Activated T-cell treated with anti-CD3 and anti-CD28 coated beads, Interleukin-2, amount 50 U/mL, for 72 hours (primary cell): ENCODE measurements at places on chromosomes 11 and 22. TPM values are rescaled to one million over a fixed set of nuclear protein-coding genes. Genes with fewer than 3 reads are reported as not detected.

GRCh38 chr11:63543711-63544110 is 7.1 kb downstream of the PLAAT4 start:
- H3K27ac ChIP-seq, result peak overlapping the region; percentile 58
- DNase-seq, result no peak
- no peaks in the 10 kb centered on the region for H3K27me3 ChIP-seq

Gene MS4A3
- total RNA-seq, result not detected

DNA sequence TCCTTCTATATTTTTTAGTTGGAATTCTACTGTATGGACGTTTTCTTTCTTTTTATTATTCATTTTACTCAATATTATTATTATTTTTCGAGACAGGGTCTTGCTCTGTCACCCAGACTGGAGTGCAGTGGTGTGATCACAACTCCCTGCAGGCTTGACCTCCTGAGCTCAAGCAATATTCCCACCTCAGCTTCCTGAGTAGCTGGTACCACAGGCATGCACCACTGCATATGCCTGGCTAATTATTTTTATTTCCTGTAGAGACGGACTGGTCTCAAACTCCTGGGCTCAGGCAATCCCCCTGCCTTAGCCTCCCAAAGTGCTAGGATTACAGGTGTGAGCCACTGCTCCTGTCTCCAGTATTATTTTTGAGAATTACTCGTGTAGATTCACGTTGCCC is 34.0 kb upstream of the CCDC134 start:
- H3K36me3 ChIP-seq, result no peaks in the 10 kb centered on the region
- H3K4me3 ChIP-seq, result no peak overlapping the region
- H3K4me1 ChIP-seq, result peaks cover 18% of the 10 kb centered on the region

Gene OR4A16
- not detected for total RNA-seq

- no peak for DNase-seq
- H3K36me3 ChIP-seq, result no peaks in the 10 kb centered on the region
- no peak within 1 kb of the TSS for H3K27ac ChIP-seq
- H3K4me1 ChIP-seq, result peaks cover 7% of the 10 kb centered on the region
- H3K4me3 ChIP-seq, result peak within 1 kb of the TSS; percentile 66
These were observed 118.6 kb downstream of the HIPK3 start for GRCh38 chr11:33375688-33376311.

DNA sequence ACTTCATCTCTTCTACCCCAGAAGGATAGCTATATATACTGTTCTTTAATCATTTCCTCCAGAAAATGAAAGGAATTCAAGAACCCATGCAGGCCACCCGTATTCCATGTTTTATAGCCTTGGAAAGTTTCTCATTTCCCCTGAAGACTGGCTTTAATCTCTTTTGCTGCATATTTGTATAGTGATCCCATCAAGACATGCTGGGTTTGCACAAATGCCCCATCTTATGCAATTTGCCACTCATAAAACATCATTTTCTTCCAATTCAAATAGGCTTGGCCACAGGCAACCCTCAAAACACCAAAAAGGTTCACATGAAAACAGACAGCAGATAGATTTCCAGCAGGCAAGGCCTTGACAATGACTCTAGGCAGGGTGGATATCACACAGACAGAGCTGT is 28.3 kb upstream of the APOA1 start:
- no peaks in the 10 kb centered on the region for H3K27me3 ChIP-seq
- peaks cover 18% of the 10 kb centered on the region for H3K4me1 ChIP-seq
- DNase-seq, result no peak
- no peak overlapping the region for H3K4me3 ChIP-seq
- peaks cover 7% of the 10 kb centered on the region for H3K36me3 ChIP-seq

GRCh38 chr11:60098508-60098907 is 10.0 kb downstream of the MS4A2 start:
- peaks cover 7% of the 10 kb centered on the region for H3K4me1 ChIP-seq
- no peak for DNase-seq
- peak overlapping the region; percentile 29 for H3K27ac ChIP-seq
- H3K4me3 ChIP-seq, result no peak overlapping the region

Gene SELENOM
- total RNA-seq, result 6.8 TPM

- no peaks in the 10 kb centered on the region for H3K27me3 ChIP-seq
- no peak overlapping the region for H3K27ac ChIP-seq
- H3K36me3 ChIP-seq, result no peaks in the 10 kb centered on the region
These were observed 14.1 kb upstream of the RAC2 start for GRCh38 chr22:37258005-37258752.

DNA sequence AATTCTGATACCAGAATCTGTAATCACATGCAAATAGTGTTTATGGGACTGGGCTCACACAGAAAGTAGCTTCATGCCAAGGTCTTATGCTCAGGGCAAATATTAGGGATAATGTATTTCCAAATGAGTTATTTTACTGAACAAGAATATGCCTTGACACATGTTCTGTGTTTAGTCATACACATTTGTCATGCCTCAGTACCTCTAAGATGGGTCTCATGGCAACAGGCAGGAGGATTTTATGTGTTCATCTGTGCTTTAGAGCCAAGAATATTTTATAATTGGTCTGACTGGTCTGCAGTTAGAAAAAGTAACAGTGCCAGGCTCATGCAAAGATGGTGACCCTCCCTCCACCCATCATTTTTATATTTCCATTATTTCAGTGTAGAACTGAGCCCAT is 49.1 kb downstream of the JAM3 start:
- DNase-seq, result no peak
- no peak overlapping the region for H3K27ac ChIP-seq
- no peaks in the 10 kb centered on the region for H3K36me3 ChIP-seq
- no peak overlapping the region for H3K4me3 ChIP-seq
- H3K4me1 ChIP-seq, result peaks cover 6% of the 10 kb centered on the region
- H3K27me3 ChIP-seq, result peaks cover 1% of the 10 kb centered on the region

GRCh38 chr11:71083105-71083504 is 169.3 kb downstream of the SHANK2 start:
- H3K4me3 ChIP-seq, result no peak overlapping the region
- no peak overlapping the region for H3K27ac ChIP-seq

DNA sequence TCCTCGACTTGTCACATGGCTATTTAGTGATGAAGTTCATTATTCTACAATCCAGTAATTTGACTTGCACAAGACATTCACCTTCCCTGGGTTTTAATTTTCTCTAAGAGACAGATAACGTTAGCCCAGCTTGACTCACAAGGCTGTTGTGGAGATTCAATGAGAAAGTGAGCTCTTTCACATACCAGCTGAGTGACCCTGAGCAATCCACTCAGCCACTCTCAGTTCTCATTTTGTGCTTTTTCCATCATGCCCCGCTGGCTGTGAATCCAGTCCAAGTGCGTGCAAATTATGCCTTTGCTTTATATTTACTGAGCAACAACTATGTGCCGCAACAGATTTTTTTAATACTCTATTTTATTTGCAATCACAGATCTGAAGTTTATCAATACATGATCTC is 176.5 kb downstream of the LARGE1 start:
- no peaks in the 10 kb centered on the region for H3K36me3 ChIP-seq
- no peaks in the 10 kb centered on the region for H3K4me1 ChIP-seq
- no peak overlapping the region for H3K27ac ChIP-seq
- no peak overlapping the region for H3K4me3 ChIP-seq
- no peaks in the 10 kb centered on the region for H3K27me3 ChIP-seq

GRCh38 chr11:35047769-35048168 is 91.2 kb upstream of the CD44 start:
- H3K27me3 ChIP-seq, result peaks cover 4% of the 10 kb centered on the region
- DNase-seq, result no peak
- H3K27ac ChIP-seq, result peak overlapping the region; percentile 81
- peaks cover 86% of the 10 kb centered on the region for H3K4me1 ChIP-seq
- H3K36me3 ChIP-seq, result peaks cover 14% of the 10 kb centered on the region
- H3K4me3 ChIP-seq, result no peak overlapping the region

DNA sequence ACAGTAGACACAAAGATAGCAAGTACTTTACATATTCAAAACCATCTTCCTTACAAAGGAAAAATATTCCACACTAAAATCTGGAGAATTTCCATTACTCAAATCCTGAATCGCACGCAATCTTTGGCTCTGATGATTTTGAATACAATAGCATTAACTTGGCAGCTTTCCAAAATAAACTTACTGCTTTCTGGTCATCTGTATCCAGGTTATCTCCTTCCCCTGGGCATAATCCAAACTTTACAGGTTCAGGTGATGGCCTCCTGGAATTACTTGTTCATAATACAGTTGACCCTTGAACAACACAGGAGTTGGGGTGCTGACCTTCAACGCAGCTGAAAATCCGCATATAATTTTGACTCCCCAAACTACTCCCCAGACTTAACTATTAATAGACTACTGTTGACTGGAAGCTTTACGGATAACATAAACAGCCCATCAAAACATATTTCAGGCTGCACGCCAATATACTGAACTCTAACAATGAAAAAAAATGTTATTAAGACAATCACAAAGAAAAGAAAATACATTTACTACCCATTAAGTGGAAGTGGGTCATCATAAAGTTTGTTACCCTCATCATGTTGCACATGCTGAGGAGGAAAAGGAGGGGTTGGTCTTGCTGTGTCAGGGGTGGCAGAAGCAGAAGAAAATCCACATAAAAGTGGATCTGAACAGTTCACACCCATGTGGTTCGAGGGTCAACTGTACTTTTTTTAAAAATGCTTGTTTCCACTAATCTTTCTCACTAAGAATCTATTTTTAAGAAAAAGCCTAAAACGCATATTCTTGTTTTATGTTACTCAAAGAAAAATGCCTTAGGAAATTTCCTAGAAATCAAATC is 6.5 kb downstream of the MTMR2 start:
- H3K4me3 ChIP-seq, result no peak overlapping the region
- H3K27me3 ChIP-seq, result no peaks in the 10 kb centered on the region
- no peaks in the 10 kb centered on the region for H3K36me3 ChIP-seq
- DNase-seq, result no peak
- peaks cover 33% of the 10 kb centered on the region for H3K4me1 ChIP-seq
- H3K27ac ChIP-seq, result no peak overlapping the region

GRCh38 chr11:61880031-61880430 is 11.3 kb downstream of the FADS3 start:
- H3K27me3 ChIP-seq, result no peaks in the 10 kb centered on the region
- no peak for DNase-seq
- no peak overlapping the region for H3K27ac ChIP-seq
- no peak overlapping the region for H3K4me3 ChIP-seq

Gene MRPL17
- total RNA-seq, result 39.8 TPM

DNA sequence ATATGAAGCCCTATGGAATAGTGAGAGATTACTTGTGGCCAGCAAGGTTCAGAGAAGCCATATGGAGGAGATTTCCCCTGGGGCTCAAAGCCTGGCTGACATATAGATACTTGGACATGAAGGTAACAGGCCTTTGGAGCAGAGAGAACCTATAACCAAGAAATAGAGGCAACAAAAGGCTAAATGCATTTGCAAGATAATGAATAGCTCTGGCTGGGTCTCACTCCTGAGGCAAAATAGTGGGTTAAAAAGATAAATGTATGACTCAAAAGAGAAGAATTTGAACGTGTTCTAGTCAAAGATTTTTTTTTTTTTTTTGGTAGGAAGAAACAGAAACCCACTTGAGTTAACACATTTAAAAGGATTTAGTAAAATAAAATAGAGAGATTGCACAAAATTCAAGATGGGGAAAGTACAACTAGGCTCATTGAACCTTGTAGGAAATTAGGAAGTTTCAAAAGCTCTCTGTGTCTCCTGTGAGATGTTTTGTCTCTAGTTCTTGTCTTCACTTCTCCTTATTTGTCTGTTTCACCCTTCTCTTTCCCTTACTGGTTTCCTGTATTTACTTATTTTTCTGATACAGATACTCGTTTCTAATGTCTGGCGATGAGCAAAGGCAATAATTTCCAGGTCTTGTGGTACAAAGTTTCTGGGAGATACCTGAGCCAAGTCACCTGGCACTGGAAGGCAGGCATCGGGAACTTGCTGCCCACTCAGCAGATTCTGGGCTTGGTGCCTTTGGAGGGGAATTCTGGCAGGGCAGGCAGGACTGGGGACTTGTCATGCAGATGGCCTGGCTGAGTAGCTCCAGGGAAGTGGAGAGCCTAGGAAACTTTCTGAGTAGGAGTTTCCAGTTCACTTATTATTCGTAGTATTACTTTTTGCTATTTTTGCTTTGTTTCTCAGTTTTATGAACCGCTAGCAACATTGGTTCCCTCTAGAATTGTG is 49.2 kb upstream of the SESN3 start:
- no peak for DNase-seq
- H3K27ac ChIP-seq, result no peak overlapping the region
- H3K27me3 ChIP-seq, result peaks cover 6% of the 10 kb centered on the region

GRCh38 chr22:42800451-42801251 is 56.4 kb downstream of the ARFGAP3 start:
- no peak overlapping the region for H3K4me3 ChIP-seq
- H3K27me3 ChIP-seq, result no peaks in the 10 kb centered on the region
- H3K27ac ChIP-seq, result no peak overlapping the region
- peaks cover 15% of the 10 kb centered on the region for H3K4me1 ChIP-seq
- DNase-seq, result no peak

DNA sequence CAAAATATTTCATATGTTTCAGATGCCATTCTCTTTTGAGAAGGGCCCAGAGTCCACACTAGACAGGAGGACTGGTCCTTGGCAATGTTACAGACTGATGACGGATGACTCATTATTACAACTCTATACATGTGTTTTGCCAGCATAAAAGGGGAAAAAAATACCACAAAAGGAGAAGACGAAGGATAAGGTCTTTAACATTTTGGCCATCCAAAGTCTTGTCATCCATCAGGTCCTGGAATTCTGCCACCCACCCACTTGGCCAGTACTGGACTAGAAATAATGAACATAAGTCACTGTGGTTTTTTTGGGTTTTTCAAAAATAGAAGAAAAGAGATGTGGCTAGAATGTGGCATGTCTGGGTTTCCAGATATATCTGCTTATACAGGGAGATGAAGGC is 57.7 kb upstream of the BDNF start:
- no peak for DNase-seq
- no peak overlapping the region for H3K4me3 ChIP-seq
- H3K4me1 ChIP-seq, result no peaks in the 10 kb centered on the region
- no peaks in the 10 kb centered on the region for H3K36me3 ChIP-seq
- no peak overlapping the region for H3K27ac ChIP-seq
- H3K27me3 ChIP-seq, result no peaks in the 10 kb centered on the region

Gene TECTA
- 0.39 TPM for total RNA-seq

Gene KIRREL3
- not detected for total RNA-seq

Gene POU2AF3
- not detected for total RNA-seq

Gene PHLDB1
- 3.8 TPM for total RNA-seq

Gene POU2AF2
- not detected for total RNA-seq

DNA sequence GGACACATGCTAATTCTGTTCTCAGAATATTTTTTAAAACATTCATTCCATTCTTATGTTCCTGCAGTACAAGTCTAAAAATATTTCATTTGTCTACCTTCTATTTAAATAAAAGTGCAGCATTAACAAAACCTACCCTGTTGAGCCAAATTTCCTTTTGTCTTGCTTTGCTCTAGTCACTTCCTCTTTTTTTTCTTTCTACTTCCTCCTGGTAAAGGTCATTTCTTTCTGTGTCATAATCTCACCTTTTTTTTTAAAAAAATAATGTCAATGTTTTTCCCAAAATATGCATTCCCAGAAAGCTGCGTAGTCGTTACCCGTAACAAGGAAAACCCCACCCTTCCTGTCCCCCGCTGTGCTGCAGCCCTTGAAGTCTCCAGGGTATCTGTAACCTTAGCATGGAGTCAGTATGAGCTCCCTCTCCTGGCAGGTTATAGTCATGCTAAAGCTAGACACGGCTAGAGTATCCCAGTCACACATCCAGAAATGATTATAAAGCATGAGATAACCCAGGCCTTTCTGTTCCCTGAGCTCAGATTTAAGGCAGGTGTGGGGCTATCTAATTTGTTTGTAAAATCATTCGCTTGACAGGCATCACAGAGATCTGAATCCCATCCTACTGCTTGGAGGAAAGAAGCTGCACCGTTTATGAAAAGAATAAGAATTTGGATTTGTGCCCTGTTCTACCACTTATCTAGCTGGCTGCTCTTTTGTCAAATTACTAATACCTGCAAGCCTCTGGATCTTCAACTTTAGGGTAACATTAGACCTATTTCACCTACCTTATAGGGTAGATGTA is 51.1 kb upstream of the EED start:
- H3K36me3 ChIP-seq, result no peaks in the 10 kb centered on the region
- H3K4me3 ChIP-seq, result peak overlapping the region; percentile 85
- no peaks in the 10 kb centered on the region for H3K27me3 ChIP-seq
- peaks cover 43% of the 10 kb centered on the region for H3K4me1 ChIP-seq
- peak; percentile 69 for DNase-seq
